ENCODE measurements at places on chromosomes 5 and 9.
A peak's percentile ranks its signal among the peaks of the same experiment; 100 is the strongest.

- H3K4me1 ChIP-seq = peaks cover 78% of the 10 kb centered on the region
- DNase-seq = no peak
- H3K4me3 ChIP-seq = peak overlapping the region; percentile 93
- peak overlapping the region; percentile 98 for H3K27ac ChIP-seq
- no peaks in the 10 kb centered on the region for H3K27me3 ChIP-seq
- peaks cover 36% of the 10 kb centered on the region for H3K36me3 ChIP-seq
These were observed 545 bp downstream of the HMGCS1 start for GRCh38 chr5:43312699-43313034.

GRCh38 chr5:95861221-95861863, 38.8 kb upstream of the GLRX start:
- peak overlapping the region; percentile 65 for H3K27ac ChIP-seq
- DNase-seq = no peak
- no peaks in the 10 kb centered on the region for H3K27me3 ChIP-seq
- peak overlapping the region; percentile 32 for H3K4me3 ChIP-seq
- no peaks in the 10 kb centered on the region for H3K36me3 ChIP-seq

- no peaks in the 10 kb centered on the region for H3K36me3 ChIP-seq
- no peak overlapping the region for H3K4me3 ChIP-seq
- no peak for DNase-seq
These were observed 139.0 kb downstream of the CACNA1B start for GRCh38 chr9:138016406-138017187.

DNA sequence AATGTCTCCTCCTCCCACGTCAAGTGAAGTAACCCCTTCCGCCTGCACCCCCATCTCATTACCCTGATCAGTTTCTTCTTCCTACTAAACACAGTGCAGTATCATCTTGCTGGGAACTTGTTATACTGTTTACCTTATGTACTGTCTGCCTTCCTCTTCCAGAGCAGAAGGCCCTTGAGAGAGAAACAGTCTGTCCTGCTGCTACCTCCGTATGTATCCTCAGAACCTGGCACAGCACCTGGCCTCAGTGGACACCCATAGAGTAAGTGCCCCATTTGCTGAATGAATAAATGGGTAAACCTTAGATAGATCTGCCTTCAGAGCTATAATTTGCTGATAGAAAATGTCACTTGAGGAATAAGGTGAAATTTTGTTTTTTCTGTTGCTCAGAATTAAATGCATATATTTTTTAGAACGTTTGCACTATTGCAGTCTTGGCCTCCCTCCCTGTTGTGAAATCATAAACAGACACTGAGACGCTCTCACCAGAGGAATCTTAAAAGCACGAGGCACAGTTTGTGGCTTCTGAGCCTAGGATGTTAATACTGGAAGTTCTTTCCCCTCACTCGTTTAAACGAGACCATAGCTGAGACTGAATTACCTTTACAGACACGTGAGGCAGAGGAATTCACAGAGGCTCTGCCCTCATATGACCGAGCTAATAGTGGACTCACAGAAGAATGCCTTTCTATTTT, 223.1 kb upstream of the DAP start:
- peaks cover 6% of the 10 kb centered on the region for H3K4me1 ChIP-seq
- H3K27ac ChIP-seq = no peak overlapping the region
- H3K4me3 ChIP-seq = no peak overlapping the region
- DNase-seq = no peak

- no peaks in the 10 kb centered on the region for H3K4me1 ChIP-seq
- no peak for DNase-seq
- H3K27ac ChIP-seq = no peak overlapping the region
- no peaks in the 10 kb centered on the region for H3K36me3 ChIP-seq
These were observed 255.9 kb downstream of the TRPM3 start for GRCh38 chr9:70865471-70865870.

- H3K27ac ChIP-seq = peak overlapping the region; percentile 40
- H3K4me1 ChIP-seq = peaks cover 18% of the 10 kb centered on the region
- peaks cover 6% of the 10 kb centered on the region for H3K27me3 ChIP-seq
- DNase-seq = peak; percentile 39
These were observed 1.0 kb downstream of the MRPS2 start for GRCh38 chr9:135501261-135502167.

DNA sequence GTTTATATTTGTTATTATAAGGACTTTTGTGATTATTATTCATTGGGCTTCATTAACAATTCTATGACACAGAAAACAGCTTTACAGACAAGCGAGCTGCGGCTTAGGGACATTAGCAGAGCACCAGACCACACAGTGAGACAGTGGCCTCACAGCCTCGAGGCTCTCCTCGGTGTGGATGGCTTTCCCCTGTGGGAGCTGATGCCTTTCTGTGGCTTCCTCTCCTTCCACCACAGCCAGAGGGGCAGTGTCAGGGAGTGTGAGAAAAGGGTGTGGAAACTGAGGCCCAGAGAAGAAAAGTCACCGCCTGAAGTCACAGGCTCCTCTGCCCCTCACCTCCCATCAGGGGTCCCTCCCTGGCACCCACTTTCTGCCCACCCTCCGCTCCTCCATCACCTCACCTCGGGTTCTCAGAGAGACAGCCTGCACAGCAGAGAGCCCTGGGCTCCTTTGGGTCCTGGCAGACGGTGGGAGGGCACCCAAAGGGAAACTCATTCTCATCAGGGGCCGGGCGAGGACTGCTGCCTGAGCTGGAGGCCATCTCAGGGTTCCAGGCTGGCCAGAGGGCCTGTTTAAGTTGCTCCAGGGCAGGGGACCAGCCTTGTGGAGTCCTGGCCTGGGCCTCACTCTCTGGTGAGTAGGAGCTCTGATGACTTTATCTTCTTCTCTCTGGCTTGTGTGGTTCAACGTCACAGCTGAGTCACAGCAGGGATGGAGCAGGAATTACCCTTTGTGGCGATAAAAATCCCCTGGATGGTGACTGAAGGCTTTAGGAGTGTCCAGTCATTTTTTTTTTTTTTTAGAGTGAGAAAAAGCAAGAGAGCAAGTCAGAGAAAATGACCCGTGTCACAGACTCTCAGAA, 830 bp downstream of the TRAF1 start:
- H3K36me3 ChIP-seq = peaks cover 54% of the 10 kb centered on the region
- DNase-seq = peak; percentile 77
- peaks cover 87% of the 10 kb centered on the region for H3K4me1 ChIP-seq
- no peaks in the 10 kb centered on the region for H3K27me3 ChIP-seq

DNA sequence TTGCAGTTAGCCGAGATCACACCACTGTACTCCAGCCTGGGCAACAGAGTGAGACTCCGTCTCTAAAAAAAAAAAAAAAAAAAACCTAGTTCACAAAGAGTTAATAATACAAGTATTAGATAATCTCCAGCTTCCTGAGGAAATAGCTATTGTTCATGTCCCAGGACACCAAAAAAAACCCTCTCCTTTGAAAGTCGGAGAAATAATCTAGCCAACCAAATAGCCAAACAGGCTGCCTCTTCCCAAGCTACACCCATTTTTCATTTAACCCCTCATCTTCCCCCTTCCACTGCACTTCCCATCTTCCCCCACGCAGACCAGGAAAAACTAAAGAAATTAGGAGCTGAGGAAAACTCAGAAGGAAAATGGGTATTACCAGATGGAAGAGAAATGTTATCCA, 23.6 kb downstream of the CNOT8 start:
- no peaks in the 10 kb centered on the region for H3K4me1 ChIP-seq
- H3K36me3 ChIP-seq = peaks cover 67% of the 10 kb centered on the region
- H3K27me3 ChIP-seq = no peaks in the 10 kb centered on the region
- DNase-seq = no peak

GRCh38 chr5:20470997-20471396, 483.0 kb upstream of the CDH18 start:
- H3K4me3 ChIP-seq = no peak overlapping the region
- no peak for DNase-seq
- no peaks in the 10 kb centered on the region for H3K4me1 ChIP-seq
- H3K27ac ChIP-seq = no peak overlapping the region
- no peaks in the 10 kb centered on the region for H3K36me3 ChIP-seq

- H3K4me3 ChIP-seq = peak overlapping the region; percentile 100
- peak overlapping the region; percentile 100 for H3K27ac ChIP-seq
- H3K36me3 ChIP-seq = peaks cover 6% of the 10 kb centered on the region
- peaks cover 53% of the 10 kb centered on the region for H3K4me1 ChIP-seq
- no peak for DNase-seq
These were observed 1.8 kb downstream of the MARCHF6 start for GRCh38 chr5:10355071-10355889.

- no peak for DNase-seq
- H3K27ac ChIP-seq = no peak overlapping the region
- H3K27me3 ChIP-seq = no peaks in the 10 kb centered on the region
- peaks cover 20% of the 10 kb centered on the region for H3K4me1 ChIP-seq
- no peak overlapping the region for H3K4me3 ChIP-seq
- peaks cover 1% of the 10 kb centered on the region for H3K36me3 ChIP-seq
These were observed 214.9 kb upstream of the EFNA5 start for GRCh38 chr5:107885601-107886000.

DNA sequence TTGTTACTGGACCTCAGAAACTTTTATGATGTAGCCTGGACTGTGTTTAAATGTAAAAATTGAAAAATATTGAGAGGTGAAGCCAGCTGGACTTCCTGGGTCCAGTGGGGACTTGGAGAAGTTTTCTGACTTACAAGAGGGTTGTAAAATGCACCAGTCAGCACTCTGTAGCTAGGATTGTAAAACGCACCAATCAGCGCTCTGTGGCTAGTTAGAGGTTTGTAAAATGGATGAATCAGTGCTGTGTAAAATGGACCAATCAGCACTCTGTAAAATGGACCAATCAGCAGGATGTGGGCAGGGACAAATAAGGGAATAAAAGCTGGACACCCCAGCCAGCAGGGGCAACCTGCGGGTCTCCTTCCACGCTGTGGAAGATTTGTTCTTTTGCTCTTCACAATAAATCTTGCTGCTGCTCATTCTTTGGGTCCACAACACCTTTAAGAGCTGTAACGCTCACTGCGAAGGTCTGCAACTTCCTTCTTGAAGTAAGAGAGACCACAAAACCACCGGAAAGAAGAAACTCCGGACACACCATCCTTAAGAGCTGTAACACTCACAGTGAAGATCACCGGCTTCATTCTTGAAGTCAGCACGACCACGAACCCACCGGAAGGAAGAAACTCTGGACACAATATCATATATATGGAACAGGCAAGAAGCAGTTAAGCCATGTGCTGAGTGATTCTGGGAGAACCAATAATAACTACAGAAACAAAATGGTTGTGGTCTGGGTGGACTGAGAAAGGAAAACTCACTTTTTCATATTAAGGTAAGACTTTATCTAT, 201.3 kb downstream of the GABRG2 start:
- H3K27ac ChIP-seq = no peak overlapping the region
- DNase-seq = no peak
- H3K27me3 ChIP-seq = no peaks in the 10 kb centered on the region
- no peak overlapping the region for H3K4me3 ChIP-seq
- H3K4me1 ChIP-seq = no peaks in the 10 kb centered on the region

- H3K27me3 ChIP-seq = no peaks in the 10 kb centered on the region
- H3K4me1 ChIP-seq = no peaks in the 10 kb centered on the region
- DNase-seq = no peak
- no peak overlapping the region for H3K4me3 ChIP-seq
- no peak overlapping the region for H3K27ac ChIP-seq
These were observed 70.2 kb upstream of the ADAMTS2 start for GRCh38 chr5:179415291-179416060.

- H3K27me3 ChIP-seq = peaks cover 2% of the 10 kb centered on the region
- H3K4me3 ChIP-seq = no peak overlapping the region
- no peaks in the 10 kb centered on the region for H3K36me3 ChIP-seq
- H3K27ac ChIP-seq = no peak overlapping the region
- DNase-seq = no peak
- no peaks in the 10 kb centered on the region for H3K4me1 ChIP-seq
These were observed 57.3 kb upstream of the HSPB3 start for GRCh38 chr5:54398191-54398590.

DNA sequence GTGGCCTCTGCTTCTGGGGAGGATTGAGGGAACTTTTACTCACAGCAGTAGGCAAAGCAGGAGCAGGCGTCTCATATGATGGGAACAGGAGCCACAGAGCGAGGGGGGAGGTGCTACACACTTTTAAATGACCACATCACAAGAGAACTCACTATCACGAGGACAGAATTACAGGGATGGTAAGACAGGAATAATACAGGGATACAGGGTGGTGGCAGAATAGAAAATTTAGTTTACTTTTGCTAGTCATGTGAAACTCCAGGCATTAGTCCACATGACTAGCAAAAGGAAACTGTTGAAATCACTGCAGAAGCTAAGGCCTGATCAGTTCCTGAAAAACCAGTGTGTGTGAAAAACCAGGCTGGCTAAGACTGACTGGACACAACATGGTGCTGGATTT, 382.4 kb downstream of the NNT start:
- DNase-seq = no peak
- H3K4me3 ChIP-seq = no peak overlapping the region
- H3K36me3 ChIP-seq = no peaks in the 10 kb centered on the region
- no peaks in the 10 kb centered on the region for H3K27me3 ChIP-seq

- no peaks in the 10 kb centered on the region for H3K27me3 ChIP-seq
- no peak overlapping the region for H3K27ac ChIP-seq
- H3K4me3 ChIP-seq = no peak overlapping the region
- H3K36me3 ChIP-seq = peaks cover 28% of the 10 kb centered on the region
- peaks cover 8% of the 10 kb centered on the region for H3K4me1 ChIP-seq
- no peak for DNase-seq
These were observed 66.4 kb downstream of the SETX start for GRCh38 chr9:132288361-132288760.
